ENCODE measurements at places on chromosomes 7 and 10. TPM values are rescaled to one million over a fixed set of nuclear protein-coding genes. Genes with fewer than 3 reads are reported as not detected.

DNA sequence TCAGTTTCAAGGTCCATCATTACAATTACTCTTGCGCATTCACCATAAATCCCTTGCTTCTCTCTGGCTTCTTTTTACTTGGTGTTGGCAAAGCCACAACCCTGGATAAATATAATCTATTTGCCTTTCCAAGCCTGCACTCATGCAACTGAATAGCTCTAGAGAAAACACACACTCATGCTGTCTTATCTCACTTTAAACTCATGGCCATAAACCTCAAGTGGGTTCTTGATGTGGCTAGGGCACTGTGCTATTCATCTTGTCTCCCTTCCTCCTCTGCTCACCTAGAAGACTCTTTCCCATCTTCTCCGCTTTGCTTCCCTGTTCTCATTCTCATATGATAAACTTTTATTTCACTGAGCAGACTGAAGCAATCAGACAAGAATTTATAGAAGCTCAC, 165.4 kb upstream of the MTPN start:
- no peaks in the 10 kb centered on the region for H3K4me1 ChIP-seq
- no peaks in the 10 kb centered on the region for H3K36me3 ChIP-seq
- H3K4me3 ChIP-seq: no peak overlapping the region
- no peak overlapping the region for H3K27ac ChIP-seq
- H3K27me3 ChIP-seq: no peaks in the 10 kb centered on the region

DNA sequence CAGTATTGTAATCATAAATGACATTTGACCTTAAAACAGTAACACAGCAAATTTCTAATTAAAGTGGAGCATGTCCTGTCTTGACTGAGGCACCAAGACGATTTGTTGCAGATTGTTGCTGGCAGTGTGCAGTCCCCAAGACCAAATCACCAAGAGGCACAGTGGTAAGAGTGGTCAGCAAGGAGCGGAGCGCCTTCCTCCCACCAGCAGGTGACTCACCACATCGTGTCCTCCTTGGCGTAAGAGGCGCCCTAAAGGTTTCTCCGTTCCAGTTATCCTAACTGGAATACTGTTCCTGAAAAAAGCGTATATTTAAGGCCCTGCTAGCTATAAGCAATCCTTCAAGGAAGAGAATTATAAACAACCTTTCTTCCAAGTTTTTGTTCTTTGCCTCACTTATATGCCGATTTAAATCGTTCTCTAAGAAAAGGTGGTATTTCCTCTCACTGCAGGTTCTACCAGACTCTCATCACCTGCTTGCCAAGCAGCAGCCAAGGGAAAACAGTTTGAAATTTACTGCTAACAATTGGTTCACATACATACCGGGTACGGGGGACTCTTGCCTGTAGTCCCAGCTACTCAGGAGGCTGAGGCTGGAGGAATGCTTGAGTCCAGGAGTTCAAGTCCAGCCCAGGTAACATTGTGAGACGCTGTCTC, 10.7 kb upstream of the REPIN1 start:
- DNase-seq: no peak
- no peak overlapping the region for H3K27ac ChIP-seq

Gene AKR1C4
- not detected for total RNA-seq

GRCh38 chr7:115613836-115614235, 416.7 kb downstream of the TFEC start:
- H3K4me3 ChIP-seq: no peak overlapping the region
- H3K36me3 ChIP-seq: no peaks in the 10 kb centered on the region
- no peak overlapping the region for H3K27ac ChIP-seq
- no peak for DNase-seq
- no peaks in the 10 kb centered on the region for H3K4me1 ChIP-seq
- no peaks in the 10 kb centered on the region for H3K27me3 ChIP-seq

Gene DIP2C
- 20.0 TPM for total RNA-seq

GRCh38 chr7:93218997-93219827, 7.1 kb downstream of the HEPACAM2 start:
- no peak overlapping the region for H3K27ac ChIP-seq
- no peaks in the 10 kb centered on the region for H3K27me3 ChIP-seq
- no peaks in the 10 kb centered on the region for H3K4me1 ChIP-seq
- DNase-seq: no peak

- H3K36me3 ChIP-seq: no peaks in the 10 kb centered on the region
- no peaks in the 10 kb centered on the region for H3K27me3 ChIP-seq
- H3K4me1 ChIP-seq: no peaks in the 10 kb centered on the region
- no peak overlapping the region for H3K4me3 ChIP-seq
- H3K27ac ChIP-seq: no peak overlapping the region
Measured at GRCh38 chr7:40680657-40681056, 545.9 kb downstream of the SUGCT start.

Data from lung (tissue), 17 donors.